ENCODE measurements at places on chromosomes 1 and 21.

- no peak for DNase-seq
Measured at GRCh38 chr1:225484657-225485214, 56.9 kb upstream of the LBR start.

- no peak for DNase-seq
Measured at GRCh38 chr1:168321945-168322344, 41.3 kb downstream of the TBX19 start.

- DNase-seq: no peak
Measured at GRCh38 chr1:116258668-116259419, 114.2 kb upstream of the ATP1A1 start.

- no peak for DNase-seq
Measured at GRCh38 chr1:206144605-206145004, 27.4 kb upstream of the AVPR1B start.

DNA sequence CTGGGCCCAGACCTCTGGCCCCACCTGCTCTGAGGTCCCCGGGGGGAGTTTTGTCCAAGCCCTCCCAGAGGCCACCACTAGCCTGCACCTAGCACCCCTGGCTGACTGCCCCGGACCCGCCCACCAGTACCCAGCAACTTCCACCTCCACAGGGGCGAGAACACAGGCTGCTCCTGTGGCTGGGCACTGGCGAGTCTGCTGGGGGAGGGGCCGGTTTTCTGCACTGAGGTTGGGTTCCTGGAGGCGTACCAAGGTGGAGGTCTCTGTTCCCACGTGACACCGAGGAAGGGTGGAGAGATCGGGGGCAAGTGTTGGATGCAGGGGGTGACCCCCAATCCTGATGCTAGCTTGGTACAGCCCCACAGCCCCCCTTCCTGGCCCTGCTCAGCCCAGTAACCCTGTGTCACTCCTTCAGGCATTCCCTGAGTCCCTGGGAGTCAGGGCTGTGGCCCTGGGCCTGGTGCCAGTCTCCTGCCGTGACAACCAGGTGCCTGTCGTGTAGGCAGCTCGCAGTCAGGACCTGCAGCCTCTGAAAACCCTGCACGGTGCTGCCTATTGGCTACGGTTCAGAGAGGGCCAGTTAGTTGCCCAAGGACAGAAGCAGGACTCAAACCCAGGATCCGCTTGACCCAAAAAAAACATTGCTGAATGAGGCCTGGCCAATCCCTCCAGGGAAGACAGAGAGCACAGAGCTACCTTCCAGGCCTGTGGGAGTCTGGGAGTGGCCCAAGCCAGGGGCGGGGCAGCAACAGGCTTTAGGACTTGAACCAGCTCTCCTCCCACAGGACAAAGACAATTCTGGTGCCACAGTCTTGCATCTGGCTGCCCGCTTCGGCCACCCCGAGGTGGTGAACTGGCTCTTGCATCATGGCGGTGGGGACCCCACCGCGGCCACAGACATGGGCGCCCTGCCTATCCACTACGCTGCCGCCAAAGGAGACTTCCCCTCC lies 3.1 kb downstream of the ESPN start:
- DNase-seq: no peak

DNA sequence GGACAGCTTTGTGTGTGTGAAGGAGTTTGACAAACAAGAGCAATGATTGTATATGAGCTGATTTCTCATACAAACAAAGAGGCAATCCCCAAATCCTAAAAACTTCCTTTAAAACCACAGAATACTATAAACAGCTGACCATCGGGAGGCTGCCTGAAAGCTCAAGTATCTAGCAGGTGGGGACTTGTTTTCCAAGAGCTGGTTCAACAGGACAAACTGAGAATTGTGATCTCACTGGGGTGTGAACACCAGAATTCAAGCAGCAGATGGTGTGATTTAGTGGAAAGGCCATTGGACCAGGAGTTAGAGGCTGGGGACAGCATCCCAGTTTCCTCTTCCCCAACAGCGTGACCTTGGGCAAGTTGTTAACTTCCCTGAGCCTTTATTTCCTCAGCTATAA lies 13.9 kb downstream of the LMX1A start:
- DNase-seq: no peak

DNA sequence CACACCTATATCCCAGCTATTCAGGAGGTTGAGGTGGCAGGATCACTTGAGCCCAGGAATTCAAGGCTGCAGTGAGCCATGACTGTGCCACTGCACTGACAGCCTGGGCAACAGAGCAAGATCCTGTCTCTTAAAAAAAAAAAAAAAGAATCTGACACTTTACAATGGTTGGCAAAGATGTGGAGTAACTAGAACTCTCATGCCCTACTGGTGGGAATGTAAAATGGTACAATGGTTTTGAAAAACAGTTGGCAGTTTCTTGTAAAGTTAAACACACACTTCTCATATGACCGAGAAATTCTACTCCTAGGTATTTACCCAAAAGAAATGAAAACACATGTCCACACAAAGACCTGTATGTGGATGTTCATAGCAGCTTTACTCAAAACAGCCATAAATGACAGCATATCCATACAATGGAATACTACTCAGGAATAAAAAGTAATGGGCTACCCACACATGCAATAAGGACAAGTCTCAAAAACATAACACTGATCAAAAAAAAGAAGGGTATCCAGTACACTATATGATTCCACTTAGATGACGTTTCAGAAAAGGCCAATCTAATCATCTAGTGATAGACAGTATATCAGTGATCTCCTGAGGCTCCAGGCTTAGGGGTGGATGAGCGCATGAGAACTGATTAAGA lies 58.1 kb downstream of the HLCS start:
- DNase-seq: no peak

GRCh38 chr21:24302400-24302799 lies 1304.9 kb downstream of the MRPL39 start:
- DNase-seq: no peak

DNA sequence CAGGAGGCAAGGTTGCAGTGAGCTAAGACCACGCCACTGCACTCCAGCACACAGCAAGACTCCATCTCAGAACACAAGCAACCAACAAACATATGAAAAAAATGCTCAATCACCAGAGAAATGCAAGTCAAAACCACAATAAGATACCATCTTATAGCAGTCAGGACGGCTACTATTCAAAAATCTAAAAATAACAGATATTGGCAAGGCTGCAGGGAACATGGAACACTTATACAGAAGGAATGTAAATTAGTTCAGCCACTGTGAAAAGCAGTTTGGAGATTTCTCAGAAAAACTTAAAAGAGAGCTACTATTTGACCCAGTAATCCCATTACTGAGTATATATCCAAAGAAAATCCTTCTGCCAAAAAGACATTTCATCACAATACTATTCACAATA lies 27.6 kb upstream of the POGK start:
- no peak for DNase-seq

DNA sequence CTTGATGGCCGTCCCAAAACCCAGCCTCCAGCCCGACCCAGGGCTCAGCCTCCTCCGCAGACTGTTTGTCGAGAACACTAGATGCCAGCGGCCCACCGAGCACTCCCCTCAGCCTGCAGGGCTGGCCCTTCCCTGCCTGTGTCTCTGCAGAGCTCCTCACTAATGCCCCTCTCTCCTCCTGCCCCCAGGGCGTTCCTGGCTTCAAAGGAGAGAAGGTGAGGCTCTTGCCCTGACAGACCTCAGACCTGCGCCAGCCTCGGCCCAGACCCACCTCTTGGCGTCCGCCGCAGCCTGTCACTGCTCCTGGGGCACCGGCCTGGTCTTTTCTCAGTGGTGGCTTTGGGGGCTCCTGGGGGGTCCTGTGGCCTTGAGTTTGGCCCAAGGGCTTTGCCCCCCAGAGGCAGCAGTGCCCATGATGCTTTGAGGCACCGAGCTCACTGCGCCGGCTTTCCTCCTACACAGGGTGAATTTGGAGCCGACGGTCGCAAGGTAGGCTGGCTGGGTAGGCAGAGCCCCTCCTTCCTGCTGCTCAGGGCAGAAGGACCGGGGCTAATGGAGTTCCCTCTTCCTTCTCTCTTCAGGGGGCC lies 18.4 kb downstream of the COL6A2 start:
- no peak for DNase-seq

- no peak for DNase-seq
Measured at GRCh38 chr1:235093013-235093695, 35.5 kb downstream of the TOMM20 start.

GRCh38 chr1:37449936-37450335 lies 24.4 kb upstream of the ZC3H12A start:
- DNase-seq: no peak

DNA sequence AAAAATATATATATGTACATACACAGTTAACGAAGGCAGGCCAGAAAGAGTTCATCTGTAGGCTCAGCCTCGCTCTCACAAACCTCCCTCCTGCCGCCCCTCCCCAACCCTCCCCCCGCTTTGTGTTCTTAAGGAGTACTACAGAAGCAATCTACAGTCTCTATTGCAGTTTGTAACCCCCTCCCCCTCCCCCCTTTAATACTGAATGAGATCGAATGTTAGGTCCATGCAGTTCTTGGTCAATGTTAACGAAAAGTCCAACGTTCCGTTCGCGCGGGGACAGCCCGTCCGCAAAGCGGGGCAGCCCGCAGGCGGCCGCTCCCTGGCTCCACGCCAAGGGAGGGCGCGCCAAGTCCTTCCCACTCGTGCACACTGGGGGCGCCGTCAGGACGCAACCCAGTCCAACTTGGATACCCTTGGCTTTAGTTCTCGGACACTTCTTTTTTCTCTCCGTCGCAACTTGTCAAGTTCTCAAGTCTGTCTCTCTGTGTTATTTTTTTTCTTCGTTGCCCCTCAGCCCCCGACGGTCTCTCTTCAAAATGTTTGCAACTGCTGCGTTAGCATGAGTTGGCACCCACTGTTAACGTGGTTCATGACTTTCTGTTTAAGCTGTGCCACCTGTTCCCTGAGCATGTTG lies 2.2 kb downstream of the JUN start:
- DNase-seq: no peak

- DNase-seq: no peak
Measured at GRCh38 chr1:13623021-13623637, 39.5 kb downstream of the PDPN start.

GRCh38 chr1:168135116-168135920 lies 1.4 kb downstream of the GPR161 start:
- DNase-seq: no peak

DNA sequence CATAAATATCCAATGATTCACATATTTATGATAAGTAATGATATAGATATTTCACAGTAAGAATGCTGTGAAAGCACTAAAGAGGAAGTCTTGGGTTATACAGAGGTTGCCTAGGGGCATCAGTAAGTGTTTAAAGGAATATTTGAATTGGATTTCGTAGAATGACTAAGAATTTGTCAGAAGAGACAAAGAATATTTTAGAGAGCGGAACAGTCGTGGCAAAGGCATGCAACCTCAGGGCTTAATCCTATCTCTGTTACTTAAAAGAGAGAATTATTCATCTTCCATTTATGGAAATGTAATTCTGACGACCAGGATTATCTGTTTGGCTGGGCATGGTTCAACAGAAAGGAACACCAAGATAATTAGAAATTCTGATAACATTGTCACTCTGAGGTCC lies 171.9 kb upstream of the NR5A2 start:
- no peak for DNase-seq

DNA sequence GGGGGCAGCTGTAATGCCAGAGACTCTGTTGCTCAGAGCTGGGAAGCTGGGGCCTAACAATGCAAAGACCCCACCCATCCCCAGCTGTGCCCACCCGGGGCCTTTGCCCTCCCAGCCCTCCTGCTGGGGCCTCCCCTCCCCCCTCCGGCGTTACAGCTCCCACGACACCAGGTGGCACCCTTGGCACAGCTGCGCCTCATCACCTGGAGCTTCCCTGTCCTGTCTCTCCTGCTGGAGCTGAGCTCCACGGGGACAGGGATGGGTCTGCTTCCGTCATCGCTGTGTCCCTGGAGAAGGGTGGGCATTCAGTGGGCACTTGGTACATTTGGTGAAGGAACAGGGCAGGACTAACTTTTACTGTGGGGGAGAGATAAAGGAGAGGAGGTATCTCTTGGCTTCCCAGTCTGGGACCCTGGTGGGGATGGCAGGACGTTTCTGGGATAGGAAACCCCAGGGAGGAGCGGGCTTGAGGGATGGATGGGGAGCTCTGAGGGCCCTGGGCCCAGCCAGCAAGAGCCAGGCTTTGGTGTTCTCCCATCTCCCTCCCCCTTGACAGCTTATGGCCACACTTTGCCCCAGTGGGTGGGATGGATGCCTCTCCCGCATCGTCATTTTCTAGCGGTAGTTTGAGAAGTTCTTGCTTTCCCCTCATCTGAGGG lies 453.2 kb downstream of the PTPRU start:
- DNase-seq: no peak

- no peak for DNase-seq
Measured at GRCh38 chr1:176954242-176954641, 210.3 kb downstream of the ASTN1 start.

GRCh38 chr1:12001249-12001917 lies 17.9 kb upstream of the MIIP start:
- peak; percentile 11 for DNase-seq

DNA sequence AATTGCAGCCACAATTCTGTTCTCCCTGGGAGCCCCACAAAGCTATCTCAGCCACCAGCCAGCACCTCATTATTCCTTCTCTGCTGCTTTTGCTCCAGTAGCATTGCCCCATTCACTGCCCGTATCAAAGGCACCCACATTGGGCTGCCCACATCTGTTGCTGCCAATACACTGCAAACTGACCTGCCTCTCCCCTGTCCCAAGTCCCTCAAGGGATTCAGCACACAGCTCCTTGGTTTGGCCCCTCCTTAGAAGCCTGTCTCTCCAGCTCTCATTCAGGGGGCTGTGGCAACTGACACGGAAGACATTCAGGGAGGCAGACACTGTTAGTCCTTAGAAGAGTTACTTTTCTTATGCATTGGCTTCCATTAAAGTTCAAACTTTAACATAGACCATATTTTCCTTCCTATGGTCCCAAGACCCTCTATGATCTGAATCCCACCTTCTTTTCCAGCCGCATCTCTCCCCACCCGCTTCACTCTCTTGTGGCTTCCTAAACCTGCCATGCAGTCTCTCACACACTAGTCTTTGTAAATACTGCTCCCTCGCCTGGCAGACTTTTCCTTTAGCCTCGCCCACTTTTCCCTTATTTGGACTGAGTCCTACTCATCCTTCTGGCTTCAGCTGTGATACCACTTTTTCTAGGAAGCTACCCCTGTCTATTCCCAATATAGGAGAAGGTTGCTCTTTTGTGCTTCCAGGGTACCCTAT lies 19.3 kb upstream of the KLHDC8A start:
- no peak for DNase-seq

GRCh38 chr1:228794810-228795209 lies 59.5 kb downstream of the RHOU start:
- DNase-seq: no peak

- DNase-seq: no peak
Measured at GRCh38 chr1:50139339-50140181, 30.8 kb downstream of the ELAVL4 start.

- no peak for DNase-seq
Measured at GRCh38 chr21:14989359-14989758, 75.4 kb downstream of the NRIP1 start.
